ENCODE measurements at places on chromosomes 4 and X. TPM values are rescaled to one million over a fixed set of nuclear protein-coding genes. Genes with fewer than 3 reads are reported as not detected.

Gene PCSK1N
- 2.4 TPM for total RNA-seq

Gene GIMD1
- not detected for total RNA-seq

Gene RBMX2
- 15.0 TPM for total RNA-seq

Gene ZCCHC18
- total RNA-seq = 2.5 TPM

Gene TLR2
- 39.8 TPM for total RNA-seq

Gene ARHGAP6
- total RNA-seq = 20.2 TPM

Gene PCDH7
- total RNA-seq = 107 TPM

Gene MTMR8
- 5.2 TPM for total RNA-seq

Gene ASB11
- total RNA-seq = not detected

DNA sequence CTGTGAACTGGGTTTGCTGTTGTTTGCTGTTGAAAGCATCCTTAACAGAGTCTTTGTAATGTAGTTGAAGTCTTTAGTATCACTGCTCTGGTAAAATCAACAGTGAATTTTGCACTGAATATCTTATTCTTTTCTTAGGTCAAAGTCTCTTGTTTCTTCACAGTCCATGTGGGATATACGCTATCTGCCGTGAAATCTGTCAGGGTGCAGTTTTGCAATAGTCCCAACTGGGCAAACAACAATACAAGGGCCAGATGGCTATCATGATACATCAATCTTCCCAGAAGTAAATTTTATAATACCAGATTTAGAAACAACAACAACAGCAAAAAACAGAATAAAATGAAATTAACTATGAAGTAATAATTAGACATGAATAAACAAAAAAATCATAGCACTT lies 123.5 kb downstream of the PPARGC1A start:
- no peak for DNase-seq

DNA sequence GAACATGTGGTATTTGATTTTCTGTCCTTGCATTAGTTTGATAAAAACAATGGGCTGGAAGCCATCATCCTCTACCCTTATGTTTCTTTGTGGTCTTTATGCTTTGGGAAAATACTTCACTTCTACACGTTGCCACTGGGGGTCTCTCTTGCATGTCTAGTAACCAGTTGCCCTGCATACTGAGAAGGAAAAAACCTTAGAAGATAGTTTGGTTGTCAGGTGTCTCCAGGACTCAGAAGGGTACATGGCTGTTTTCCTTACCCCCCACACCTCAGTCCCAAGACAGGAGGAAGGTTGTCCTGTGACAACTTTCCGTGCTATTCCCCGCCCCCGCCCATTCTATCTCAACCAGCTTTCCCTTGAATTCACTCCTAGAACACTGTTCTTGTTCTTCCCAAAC lies 62.1 kb upstream of the LANCL3 start:
- DNase-seq = no peak

DNA sequence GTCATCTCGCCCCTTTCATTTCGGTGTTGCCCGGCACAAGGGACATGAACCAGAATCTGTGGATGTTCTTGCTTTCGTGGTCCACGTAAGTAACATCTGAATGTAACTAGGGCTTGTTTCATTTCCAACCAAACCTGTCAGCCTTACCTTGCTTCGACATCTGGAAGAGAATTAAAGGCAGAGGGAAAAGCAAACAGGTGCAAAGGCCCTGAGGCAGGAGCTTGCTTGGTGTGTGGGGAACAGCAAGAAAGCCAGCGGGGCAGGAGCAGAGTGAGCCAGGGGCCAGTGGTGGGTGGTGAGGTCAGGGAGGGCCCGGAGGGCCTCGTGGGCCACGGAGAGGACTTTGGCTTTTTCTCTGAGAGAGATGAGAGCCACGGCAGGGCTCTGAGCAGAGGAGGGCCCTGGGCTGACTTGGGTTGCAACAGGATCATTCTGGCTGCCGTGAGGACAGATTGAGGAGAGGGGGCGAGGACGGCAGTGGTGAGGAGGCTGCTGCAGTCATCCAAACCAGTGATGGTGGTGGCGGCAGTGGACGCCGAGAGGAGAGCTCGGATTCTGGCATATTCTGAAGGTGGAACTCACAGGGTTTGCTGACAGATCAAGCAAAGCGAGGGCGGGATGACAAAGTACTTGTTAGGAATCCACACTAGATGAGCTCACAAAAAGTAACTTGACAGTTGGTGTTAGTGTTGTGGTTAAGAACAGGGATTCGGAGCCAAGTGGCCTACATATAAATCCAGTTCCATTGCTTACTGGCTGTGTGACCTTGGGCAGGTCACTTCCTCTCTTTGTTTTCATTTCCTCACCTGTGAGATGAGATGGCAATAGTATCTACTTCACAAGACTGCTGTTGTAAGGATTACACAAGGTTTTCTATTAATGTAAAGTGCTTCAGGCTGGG lies 6.8 kb upstream of the WDR13 start:
- DNase-seq = no peak

DNA sequence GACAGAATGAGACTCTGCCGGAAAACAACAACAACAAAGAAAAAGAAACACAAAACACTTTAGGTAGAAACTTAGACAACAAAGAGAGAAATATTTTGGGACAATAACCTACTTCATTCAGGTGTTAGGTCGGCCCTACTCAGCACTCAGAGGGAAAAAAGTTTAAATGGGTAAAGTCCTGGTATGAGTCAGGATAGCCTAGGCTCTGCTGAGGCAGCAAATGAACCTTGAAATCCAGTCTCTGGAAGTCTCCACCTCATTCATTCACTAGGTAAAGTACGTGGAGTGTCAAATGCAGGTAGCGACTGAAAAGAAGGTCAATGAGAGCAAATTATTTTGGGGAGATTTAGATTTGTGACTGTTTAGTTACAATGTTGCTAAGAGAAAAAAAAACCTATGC lies 127.4 kb downstream of the FHDC1 start:
- DNase-seq = no peak

DNA sequence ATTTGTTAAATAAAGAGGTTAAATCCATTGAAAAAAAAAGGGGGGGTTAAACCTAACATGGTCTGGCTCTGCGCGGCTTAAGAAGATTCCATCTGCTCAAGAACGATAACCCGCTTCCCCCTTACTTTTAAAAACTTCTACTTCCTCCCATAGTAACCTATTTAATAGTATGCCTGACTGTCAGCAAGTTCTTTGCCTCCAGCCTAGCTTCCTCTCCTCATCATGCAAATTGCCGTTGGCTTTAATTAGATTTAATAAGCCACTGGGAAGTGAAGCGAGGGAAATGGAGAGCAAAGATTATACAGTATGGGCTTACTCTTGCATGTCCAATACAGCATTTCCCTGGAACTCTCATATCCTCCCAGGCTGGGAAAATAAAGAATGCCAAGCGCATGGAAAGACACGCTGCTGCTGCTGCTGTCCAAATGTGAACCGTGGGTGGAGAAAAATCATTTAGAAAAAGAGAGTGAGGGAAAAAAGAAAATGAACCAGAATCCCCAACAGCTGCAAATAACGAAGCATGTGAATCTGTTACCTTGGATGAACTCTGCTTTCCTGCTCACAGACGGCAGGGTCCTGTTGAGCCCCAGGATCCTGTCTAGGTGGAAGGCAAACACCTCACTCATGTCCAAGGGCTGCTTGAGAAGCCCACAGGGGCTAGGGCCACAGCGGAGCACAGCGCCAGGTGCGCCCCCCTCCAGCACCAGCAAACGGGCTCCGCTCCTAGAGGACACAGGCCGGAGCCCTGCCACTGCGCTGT lies 2.7 kb downstream of the GASK1B start:
- DNase-seq = no peak

DNA sequence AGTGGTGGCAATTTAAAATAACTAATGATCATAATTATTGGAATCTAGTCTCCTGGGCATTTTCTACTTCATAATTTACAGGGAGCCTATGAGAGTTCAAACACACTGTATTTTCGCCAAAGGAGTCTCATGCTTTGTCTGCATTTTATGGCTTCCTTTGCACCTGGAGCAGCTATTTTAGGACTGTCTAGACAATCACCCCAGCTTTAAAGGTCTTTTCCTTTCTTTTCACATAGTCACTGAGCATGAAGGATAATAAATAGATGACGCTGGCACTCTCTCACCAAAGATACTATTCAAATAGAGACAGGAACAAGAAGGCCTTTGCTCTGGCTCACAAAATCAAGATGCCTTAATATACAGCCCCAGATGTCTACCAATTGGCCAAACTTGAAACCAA lies 43.0 kb downstream of the AMELX start:
- DNase-seq = no peak

DNA sequence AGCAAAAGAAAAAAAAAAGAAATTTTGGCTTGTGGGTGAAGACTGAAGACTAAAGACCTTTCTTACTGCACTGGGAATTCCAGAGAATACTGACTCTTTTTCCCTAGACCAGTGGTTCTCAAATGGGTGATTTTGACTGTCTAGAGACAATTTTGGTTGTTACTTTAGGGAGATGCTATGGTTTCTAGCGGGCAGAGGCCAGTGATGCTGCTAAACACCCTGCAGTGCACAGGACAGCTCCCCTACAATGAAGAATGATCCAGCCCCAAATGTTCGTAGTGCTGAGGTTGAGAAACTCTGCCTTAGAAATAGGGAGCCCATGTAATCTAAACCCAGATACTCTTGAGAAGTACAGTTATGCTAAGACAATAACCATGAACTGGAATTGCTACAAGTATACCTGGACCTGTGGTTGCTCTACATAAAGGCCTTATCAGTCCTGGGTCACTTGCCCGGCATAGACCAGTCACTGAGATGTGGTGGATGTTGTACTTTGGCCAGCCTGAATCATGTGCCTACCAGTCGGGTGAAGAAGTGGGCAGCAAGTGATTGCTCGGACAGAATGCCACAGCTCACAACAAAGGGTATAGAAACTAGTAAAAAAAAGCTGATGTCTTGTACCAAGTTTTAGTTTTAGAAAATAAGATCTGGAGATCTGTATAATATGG lies 16.0 kb downstream of the ARHGAP10 start:
- no peak for DNase-seq

GRCh38 chrX:135484641-135485289 lies 35.7 kb upstream of the INTS6L start:
- DNase-seq = no peak

GRCh38 chr4:10161146-10161545 lies 44.5 kb upstream of the WDR1 start:
- no peak for DNase-seq

DNA sequence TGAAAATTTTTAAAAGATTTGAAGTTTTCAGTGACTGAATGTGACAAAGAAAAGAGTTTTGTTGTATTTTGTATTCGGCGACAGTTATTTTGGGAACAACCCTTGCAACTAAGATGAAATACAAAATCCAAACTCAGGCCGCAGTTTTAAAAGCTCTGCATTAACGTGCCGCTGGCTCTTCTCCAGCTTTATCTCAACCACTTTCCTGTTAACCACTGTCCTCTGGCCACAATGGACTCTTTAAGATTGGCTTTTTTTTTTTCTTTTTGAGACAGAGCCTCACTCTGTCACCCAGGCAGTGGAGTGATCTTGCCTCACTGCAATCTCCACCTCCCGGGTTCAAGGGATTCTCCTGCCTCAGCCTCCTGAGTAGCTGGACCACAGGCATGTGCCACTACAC lies 22.1 kb upstream of the AMTN start:
- no peak for DNase-seq

- DNase-seq = no peak
These were observed 631.9 kb upstream of the INTU start for GRCh38 chr4:127000846-127001245.

GRCh38 chr4:88843067-88843685 lies 145.5 kb upstream of the NAP1L5 start:
- no peak for DNase-seq

DNA sequence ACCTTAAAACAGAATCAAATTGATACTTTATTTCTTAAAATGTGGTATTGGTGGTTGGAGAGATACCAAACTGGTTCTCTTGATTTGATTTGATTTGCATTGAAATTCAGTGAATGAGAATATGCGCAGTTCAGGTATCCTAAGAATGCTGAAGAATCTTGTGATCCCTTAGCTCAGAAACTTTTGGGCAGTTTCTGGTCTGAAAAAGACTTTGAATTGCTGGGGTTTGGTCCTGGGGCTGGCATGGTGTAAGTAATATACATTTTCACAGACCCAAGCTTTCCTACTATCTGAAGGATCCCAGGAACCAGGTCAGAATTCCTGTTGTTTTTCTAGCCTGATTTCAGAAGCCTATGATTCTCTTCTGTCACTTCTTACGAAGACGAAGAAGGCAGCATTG lies 6.6 kb downstream of the RAB33B start:
- no peak for DNase-seq

Measured in posterior vena cava (tissue), 2 donors.